ENCODE measurements at places on chromosomes 6 and 20.

DNA sequence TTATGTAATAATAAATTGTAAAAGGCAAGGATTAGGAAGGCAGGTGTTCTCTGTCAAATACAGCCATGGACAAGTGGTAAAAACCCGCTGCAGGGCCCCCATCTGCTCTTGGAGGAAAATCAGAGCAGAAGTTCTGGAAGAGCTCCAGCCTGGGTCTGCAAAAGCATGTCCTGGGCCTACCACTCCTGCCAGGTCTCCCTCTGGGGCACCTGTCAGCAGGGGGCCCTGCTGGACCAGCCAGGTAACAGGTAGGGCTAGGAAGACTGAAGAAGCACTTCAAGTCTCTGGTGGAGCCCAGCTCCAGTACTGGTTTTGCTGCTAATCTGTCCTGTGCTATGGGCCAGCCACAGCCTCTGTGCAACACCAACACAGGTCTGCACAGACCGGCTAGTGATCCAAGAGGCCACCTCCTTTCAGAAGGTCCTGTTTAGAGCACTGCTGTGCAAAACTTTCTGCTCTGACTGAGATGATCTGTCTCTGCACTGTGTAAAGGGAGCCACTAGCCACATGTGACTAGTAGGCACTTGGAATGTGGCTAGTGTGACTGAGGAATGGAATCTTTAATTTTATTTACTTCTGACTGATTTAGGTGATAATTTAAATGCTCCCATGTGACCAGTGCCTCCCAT lies 30.2 kb downstream of the RRBP1 start:
- DNase-seq = peak; percentile 38

DNA sequence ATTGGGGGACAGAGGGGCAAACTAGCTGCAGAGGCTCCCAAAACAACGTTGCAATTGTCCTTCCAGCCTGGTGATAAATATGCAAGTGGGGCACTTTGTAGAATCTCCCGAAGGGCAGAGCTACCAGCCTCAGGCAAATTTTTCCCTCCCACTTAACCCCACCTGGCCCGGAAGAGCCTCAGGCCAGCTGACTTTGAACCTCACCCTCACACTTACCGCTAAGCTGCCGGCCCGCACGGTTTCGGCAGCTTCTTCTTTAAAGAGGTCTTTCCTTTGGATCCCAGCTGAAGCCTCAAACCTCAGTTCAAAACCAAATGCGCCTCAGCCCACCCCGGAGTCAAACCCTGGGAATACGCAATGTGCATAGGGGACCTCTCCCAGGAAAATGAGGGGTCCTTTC lies 2.5 kb downstream of the OVOL2 start:
- no peak for DNase-seq

GRCh38 chr20:9705722-9706476 lies 133.0 kb downstream of the PAK5 start:
- no peak for DNase-seq

- DNase-seq = no peak
These were observed at the start of gene SLC17A9 for GRCh38 chr20:62952373-62952967. TSS of gene SLC17A9 (plus strand) at chr20:62952709. CDS start at chr20:62952831, 122 bp downstream.

DNA sequence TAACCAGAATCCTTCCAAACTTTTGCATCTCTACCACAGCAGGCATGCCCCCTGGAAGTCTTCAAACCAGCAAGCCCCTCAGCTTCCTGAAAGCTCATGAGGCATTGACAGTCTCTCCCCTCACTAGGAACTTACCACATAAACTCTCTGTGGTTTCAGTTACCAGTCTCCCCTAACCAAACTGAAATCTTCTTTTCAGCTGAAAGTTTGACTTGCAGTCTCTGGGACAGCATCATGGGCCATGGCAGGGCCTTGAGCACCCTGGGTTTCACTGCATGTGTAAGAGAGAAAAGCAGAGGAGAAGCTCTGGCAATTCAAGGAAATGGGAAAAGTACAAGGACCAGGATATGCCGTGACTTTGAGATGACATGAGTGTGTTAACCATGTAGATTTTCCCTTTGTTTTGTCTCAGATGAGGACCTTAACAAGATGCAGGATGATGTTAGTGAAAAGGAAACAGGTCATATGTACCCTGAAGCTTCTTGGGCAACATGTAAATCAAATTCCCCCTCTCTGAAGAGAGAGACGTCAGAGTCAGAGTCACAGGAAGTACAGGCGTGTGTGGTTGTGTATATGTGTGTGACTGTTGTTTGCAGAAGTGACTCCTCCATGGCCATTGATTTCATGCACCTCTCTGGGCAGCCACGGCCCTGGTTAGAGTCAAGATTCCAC lies 106.3 kb downstream of the TNFRSF21 start:
- no peak for DNase-seq

DNA sequence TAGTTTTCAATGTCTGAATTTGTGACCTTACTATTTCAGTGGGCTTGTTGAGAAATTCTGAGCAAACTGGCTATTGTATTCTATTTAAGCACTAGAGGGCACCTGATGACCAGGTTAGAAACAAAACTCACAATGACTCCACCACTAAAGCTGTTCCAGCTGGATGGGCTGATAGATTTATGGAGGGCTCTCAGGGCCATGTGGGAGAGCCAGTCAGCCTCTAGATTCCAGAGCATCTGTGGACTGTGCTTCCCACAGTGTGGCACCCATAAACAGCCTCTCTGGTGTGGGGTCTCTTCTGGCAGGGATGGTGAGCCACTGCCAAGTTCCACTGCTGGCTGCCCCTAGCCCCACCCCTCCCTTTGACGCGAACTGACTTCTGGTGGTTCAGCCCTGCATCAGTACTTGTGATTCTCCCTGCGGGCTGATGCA lies 29.2 kb downstream of the C6orf58 start:
- no peak for DNase-seq

GRCh38 chr20:63484236-63484635 lies 11.8 kb upstream of the KCNQ2 start:
- DNase-seq = no peak

- DNase-seq = no peak
These were observed 466.3 kb upstream of the CDH4 start for GRCh38 chr20:60785785-60786184.

DNA sequence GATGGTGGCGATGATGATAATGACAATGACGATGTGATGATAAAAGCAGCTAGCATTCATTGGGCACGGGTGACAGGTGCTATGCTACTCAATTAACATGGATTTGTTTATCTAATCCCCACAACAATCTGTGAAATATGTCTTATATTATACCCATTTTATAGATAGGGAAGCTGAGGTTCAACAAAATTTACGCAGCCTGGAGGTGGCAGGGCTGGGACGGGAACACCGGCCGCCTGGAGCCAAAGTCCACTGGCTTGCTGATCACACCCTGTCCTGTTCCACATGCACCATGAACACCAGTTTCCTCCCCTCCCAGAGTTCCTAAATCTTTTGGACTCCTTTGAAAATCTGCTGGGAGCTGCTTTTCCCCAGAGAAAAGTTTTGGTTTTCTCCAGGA lies 23.0 kb downstream of the RIMS4 start:
- DNase-seq = no peak

- DNase-seq = no peak
These were observed 706 bp upstream of the SNX14 start for GRCh38 chr6:85594197-85594930.

DNA sequence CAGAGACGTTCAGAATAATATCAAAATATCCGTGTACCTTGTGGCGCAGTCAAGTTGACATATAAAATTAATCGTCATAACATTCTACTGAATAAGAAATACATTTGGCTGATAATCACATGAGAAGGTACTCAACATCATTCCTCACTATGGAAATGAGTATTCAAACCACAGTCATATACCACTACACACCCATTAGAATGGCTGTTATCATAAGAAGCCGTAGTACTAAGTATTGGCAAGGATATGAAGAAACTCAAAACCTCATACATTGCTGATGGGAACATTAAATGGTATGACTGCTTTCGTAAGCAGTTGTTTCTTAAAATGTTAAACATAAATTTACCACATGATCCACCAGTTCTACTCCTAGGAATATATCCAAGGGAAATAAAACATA lies 244.7 kb downstream of the CDKAL1 start:
- no peak for DNase-seq

DNA sequence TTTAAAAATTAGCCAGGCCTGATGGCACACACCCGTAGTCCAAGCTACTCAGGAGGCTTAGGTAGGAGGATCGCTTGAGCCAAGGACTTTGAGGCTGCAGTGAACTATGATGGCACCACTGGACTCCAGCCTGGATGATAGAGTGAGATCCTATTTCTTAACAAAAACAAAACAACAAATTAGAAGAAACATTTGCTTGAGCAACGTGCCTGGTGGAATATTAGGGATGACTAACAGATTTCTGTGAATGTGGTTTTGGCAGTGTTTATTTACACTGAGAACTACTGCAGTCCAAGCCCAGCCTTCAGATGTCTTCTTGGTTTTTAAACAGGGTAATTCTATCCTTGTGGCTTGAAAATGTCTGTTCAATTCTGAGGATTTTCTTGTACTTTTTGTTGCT lies 9.2 kb downstream of the PPP1R3G start:
- DNase-seq = no peak

DNA sequence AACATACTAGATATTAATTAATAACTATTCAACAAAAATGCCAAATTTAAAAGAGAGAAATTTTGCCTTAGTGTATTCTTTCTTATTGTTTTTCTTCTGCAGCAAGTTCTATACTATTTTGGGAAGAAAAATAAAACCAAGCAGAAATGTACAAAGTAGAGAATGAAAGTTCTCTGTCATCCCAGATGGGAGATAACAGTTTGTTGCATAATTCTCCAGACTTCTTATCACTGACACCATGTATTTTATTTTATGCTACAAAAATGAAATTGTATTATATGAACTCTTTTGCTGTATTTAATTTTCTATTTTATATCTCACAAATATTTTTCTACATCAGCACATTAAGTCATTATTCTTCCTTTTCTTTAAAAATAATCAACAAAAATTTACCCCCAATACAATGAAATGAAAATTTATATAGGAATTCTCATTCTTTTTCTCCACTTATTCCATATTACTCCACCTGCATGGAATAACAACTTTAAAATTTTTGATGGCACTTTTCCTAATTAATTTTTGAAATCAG lies 18.2 kb downstream of the TMEM244 start:
- no peak for DNase-seq

GRCh38 chr20:46938434-46938833 lies 43.8 kb downstream of the EYA2 start:
- DNase-seq = no peak

DNA sequence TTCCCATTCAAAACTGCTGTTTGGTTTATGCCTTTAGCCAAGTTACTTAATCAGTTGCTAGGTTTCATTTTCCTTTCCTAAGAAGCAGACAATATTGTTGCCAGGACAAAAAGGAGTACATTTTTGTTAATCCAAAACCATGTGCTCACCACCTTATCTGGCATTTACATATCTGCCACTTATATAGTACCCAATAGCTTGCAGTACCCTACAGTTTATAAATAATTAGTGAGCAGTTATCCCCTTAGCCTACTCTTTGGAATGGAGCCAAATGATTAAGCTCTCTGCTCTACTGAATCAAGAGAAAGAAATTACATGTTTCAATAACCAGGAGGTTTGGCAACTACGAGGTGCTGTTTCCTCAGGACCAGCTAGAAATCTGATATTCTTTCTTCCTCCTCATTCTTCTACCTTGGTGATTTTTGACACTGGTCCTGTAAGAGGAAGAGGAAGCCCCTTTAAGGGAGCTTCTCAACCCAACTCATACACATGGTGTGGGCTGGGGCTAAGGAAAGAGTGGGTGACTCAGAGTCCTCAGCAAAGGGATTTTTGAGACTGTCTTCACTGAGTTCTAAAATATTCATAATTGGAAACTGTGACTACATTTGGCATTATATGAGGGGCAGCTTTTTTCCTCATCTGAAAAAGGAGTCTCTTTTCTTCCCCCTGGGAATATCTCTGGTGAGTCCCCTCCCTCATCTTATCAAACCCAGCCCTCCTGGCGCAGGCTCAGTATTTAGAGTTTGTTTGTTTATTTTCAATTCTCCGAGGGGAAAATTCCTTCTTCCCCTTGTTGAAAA lies 1.5 kb downstream of the ZNFX1 start:
- DNase-seq = no peak

DNA sequence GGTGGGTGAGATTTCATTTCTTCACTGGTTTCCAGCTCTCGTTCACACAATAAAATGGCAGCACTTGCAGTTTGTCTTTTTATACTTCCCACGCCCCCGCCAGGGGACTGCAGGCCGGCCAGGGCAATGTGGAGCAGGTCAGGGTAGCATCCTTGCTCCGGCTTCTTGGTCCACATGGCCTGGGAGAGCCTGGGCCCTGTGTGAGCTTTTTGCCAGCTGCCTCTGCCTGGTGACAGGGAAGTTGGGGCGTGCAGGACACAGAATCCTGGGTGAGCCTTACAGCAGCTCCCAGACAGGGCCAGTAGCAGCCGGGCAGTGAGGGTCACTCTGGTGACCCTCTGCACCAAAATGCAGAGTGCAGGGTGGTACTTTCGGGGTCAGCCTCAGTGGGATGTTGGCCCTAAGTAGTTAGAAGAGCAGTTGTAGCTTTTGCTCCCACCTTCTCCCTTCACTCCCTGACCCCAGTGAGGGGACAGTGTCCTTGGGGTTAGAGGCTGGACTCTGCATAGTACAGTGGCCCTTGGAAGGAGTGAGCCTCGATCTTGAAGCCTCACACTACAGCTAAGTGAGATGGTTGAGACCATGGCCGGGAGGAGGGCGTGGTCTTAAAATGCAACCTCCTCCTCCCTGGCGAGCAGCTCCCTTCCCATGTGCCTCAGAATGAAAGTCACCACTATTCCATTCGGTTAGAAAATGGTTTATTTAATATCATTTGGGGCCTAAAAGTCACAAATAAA lies 23.8 kb downstream of the PYGB start:
- DNase-seq = peak; percentile 8
